ENCODE measurements at places on chromosomes 3 and 15. TPM values are rescaled to one million over a fixed set of nuclear protein-coding genes. Genes with fewer than 3 reads are reported as not detected.

CPB1 gene
- not detected for total RNA-seq

BCL2A1 gene
- not detected for total RNA-seq

CA12 gene
- total RNA-seq: not detected

NECTIN3 gene
- total RNA-seq: 22.6 TPM

A4GNT gene
- not detected for total RNA-seq

STOML1 gene
- total RNA-seq: 19.5 TPM

ECE2 gene
- 1.6 TPM for total RNA-seq

SHC4 gene
- total RNA-seq: 4.4 TPM

APEH gene
- total RNA-seq: 119 TPM

SPESP1 gene
- total RNA-seq: not detected

SLC6A11 gene
- total RNA-seq: not detected

AMT gene
- 12.4 TPM for total RNA-seq

All from glutamatergic neuron (in vitro differentiated cells).